Hematopoietic multipotent progenitor cell treated with erythropoietin and hydrocortisone succinate and interleukin-3 and kit ligand, for 6 days (in vitro differentiated cells): ENCODE measurements at places on chromosomes 2 and 18.

DNA sequence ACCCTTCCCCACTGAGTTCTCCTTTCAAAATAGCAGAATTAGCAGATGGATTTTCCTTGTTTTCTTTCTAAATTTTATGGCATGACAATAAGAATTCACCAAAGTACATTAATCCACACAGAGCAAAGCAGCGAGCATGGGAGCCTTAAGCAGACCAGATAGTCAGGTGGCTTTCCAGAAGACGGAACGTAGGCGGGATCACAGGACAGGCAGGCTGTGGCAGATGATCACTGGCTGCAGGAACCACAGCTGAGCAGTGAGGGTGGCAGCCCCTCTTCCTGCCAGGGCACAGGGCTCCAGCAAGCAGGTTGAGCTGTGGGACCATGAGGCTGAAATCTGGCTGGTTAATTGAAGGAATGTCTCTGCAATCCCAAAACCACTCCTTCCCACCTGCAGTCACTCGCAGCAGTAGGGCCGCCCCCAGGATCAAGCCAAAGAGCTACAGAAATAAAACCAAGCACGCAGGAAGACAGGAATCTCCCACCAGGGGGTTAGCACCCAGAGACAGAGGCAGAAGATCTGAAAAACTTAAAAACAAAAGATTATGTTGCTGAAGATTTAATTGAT, 259.9 kb downstream of the EIPR1 start:
- DNase-seq, result no peak

DNA sequence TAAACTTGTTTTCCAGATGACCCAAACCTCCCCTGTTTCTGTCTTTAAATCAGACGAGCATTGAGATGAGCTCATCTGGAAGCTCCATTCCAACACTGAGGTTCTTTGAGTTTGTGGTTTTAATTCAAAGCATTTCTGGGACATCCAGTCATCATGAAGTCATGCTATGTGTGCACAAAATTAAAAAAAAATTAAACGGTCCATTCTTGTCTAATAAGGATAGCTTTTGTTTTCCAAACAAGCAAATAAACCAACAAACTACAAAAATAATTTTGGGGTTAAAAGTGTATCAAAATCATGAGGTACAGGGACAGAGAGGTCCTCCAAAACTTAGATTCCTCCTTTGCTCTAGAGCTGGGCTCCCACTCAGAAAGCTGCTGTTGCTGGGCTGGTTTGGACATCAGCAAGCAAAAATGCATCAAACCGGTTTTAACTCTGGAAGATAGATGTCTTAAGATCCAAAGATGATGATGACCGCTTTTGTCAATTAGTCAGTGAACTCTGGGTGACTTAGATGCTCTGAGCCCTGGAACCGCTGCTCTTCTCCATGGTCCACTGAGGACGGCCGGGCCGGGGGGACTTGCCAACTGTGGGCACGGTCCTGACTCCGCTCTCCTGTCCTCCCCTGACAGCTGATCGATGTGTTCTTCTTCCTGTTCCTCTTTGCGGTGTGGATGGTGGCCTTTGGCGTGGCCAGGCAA, 65.4 kb downstream of the TRPM8 start:
- no peak for DNase-seq

GRCh38 chr2:120917886-120918285, 182.2 kb downstream of the GLI2 start:
- no peak for DNase-seq

DNA sequence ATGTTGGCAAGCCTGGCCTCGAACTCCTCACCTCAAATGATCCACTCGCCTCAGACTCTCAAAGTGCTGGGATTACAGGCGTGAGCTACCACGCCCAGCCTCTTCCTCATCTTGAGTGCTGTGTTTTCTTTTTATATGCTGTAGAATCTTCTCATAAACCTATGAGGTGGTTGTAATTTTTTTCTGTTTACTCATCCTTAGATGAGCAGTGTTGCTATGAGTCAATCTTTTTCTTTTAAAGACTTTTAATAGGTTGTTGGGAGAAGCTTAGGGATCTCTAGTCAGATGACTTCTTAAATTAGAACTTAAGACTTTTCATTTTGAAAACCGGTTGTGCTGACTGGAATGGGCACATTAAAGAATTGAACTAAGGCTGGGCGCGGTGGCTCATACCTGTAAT, 8.7 kb upstream of the AAK1 start:
- no peak for DNase-seq

- peak; percentile 77 for DNase-seq
Measured at GRCh38 chr18:49021433-49022129, 70.8 kb upstream of the SMAD7 start.

DNA sequence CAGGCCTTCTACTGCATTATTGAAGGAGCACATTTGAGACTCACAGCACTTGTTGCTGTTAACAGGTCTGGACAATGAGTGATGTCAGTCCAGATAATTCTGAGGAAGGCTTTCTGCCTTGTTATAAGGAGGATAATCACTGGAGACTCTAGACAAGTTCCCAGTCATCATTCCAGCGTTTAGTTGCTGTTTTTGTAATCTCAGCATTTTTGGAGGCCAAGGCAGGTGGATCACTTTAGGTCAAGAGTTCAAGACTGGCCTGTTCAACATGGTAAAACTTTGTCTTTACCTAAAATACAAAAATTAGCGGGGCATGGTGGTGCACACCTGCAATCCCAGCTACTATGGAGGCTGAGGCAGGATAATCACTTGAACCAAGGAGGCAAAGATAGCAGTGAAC, 39.6 kb upstream of the TRIM43B start:
- no peak for DNase-seq

DNA sequence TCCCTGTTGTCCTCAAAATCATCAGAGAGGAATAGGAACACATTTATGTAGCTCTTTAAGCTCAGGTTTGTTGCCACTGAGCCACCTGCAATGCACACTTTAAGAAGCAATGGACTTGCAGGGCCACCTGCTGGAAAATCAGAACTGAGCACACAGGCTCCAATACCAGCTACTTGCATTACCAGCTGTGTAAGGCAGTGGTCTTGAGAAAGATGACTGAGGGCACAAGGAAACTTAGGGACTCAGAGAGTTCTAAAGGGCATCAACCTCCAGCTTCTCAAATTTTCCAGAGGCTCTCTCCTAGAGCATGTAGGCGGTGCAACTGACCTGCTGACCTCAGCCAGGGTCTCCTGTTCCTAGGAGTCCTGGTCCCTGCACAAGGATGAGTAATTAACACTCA, 2.5 kb upstream of the CNDP2 start:
- peak; percentile 68 for DNase-seq

- no peak for DNase-seq
Measured at GRCh38 chr2:2018713-2019410, 274.5 kb upstream of the PXDN start.

- no peak for DNase-seq
Measured at GRCh38 chr2:177084607-177085006, 128.0 kb upstream of the HNRNPA3 start.

DNA sequence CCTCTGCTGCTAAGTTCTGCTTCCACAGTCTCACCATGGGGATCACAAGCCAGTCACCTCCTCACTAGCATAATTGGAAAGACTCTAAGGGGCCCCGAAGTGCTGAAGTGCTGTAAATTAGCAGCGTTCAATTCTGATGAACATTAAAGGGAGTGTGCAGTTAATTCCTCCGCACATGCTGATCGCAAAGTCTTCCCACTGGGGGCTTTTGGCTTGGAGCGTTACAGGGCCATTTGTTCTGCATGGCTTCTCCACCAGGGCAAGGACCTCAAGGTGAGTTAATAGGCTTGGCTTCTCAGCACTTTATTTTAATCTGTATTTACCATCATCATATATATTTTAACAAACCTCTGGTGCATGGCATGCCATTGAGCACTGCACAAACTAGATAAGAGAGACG, 216.3 kb upstream of the PARD3B start:
- no peak for DNase-seq

DNA sequence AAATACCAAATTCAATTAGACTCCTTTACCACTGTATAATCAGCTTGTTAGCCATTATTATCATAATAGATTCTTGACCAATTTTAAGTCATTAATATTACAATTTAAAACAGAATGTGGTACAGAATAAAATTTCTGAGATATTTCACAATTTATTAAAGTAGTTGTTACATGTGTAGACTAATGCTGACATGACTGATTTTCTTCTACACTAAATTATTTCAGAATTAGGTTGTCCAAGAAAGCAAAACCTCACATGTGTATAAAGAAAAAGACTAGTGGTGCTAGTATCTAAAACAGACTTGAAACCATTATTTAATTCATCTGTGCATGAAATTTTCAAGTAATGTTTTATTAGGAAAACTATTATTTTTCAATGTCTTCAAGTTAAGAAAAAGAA, 79.2 kb upstream of the COL3A1 start:
- DNase-seq, result no peak
